Endothelial cell (in vitro differentiated cells): ENCODE measurements at places on chromosomes 6 and 20.

DNA sequence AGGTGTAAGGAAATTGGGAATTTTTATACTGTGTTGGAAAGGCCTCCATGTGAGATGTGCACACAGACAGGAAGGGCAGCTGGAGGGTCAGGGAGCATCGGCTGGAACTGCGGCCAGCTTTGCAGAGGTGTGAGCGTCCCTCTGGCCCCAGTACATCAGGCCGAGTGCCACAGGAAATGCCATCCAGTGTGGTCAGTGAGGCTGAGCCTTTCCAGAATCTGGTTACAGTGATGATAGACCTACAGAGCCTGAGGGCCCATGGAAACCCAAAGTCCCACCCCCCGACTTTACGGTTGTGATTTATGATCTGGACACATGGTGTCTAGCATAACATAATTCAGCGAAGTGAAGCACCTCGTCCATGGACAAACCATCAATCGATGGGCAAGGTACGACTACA lies 137.3 kb upstream of the PDE10A start:
- peaks cover 4% of the 10 kb centered on the region for H3K4me1 ChIP-seq
- H3K36me3 ChIP-seq: peaks cover 5% of the 10 kb centered on the region
- peaks cover 4% of the 10 kb centered on the region for H3K27me3 ChIP-seq

- H3K27ac ChIP-seq: no peak overlapping the region
These were observed 150.6 kb downstream of the GJA10 start for GRCh38 chr6:90044833-90045381.

- H3K27me3 ChIP-seq: peaks cover 2% of the 10 kb centered on the region
- H3K36me3 ChIP-seq: peaks cover 8% of the 10 kb centered on the region
- H3K4me3 ChIP-seq: no peak overlapping the region
- no peak for DNase-seq
- H3K4me1 ChIP-seq: peaks cover 58% of the 10 kb centered on the region
These were observed 70.7 kb upstream of the SMIM29 start for GRCh38 chr6:34319471-34319885.

GRCh38 chr20:558117-558516 lies 14.5 kb upstream of the CSNK2A1 start:
- H3K27me3 ChIP-seq: no peaks in the 10 kb centered on the region
- no peak overlapping the region for H3K4me3 ChIP-seq
- H3K36me3 ChIP-seq: no peaks in the 10 kb centered on the region
- H3K27ac ChIP-seq: no peak overlapping the region

GRCh38 chr6:35687658-35688604 lies 784 bp downstream of the FKBP5 start:
- H3K4me3 ChIP-seq: peak overlapping the region; percentile 93
- H3K27ac ChIP-seq: peak overlapping the region; percentile 70
- peaks cover 3% of the 10 kb centered on the region for H3K27me3 ChIP-seq
- H3K36me3 ChIP-seq: no peaks in the 10 kb centered on the region
- peak; percentile 40 for DNase-seq
- H3K4me1 ChIP-seq: peaks cover 3% of the 10 kb centered on the region

DNA sequence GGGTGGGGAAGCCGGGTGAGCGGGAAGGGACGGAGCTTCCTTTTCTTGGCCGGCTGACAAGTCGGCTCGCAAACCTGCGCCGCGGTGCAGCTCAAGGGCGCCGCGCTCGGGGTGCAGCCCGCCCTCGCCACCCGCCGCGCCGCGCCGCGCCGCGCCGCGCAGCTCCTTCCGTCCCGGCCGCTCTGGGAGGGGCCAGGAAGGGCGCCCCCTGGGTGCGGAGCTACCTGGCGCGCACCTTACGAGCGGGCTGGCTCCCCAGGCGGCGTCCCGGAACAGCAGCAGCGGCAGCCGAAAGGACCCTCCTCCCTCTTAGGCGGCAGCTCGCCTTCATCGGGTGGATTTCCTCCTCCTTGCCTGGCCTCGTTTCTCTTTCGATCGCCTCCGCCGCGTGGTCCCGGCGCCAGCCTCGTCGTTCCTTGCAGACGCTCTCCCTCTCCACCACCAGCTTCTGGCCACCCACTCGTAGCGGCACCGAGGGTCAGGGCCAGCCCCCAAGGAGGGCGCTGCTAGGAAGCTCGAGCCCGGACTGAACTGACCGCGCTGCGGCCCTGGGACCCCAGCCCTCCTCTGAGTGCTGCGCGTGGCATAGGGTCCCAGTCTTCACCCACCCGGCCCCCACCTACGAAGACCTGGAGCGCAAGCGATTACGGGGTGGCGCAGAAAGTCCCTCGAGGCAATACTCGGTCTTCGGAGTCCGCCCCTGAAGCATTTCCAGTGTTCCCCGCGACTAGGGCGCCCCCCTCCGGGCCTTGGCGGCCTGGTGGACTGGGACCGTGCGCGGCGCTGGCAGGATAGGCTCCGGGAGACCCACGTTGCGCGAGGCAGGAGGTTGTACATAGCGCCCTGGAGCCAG lies at the start of gene MAP3K5:
Gene MAP3K5, minus strand, starts transcription at position 68 of the 853 bp plus-strand sequence. CDS start 320 bp downstream, outside the sequence.
- peaks cover 3% of the 10 kb centered on the region for H3K36me3 ChIP-seq
- peaks cover 7% of the 10 kb centered on the region for H3K27me3 ChIP-seq
- peak; percentile 94 for DNase-seq
- peak within 1 kb of the TSS; percentile 90 for H3K4me3 ChIP-seq
- H3K4me1 ChIP-seq: peaks cover 4% of the 10 kb centered on the region

DNA sequence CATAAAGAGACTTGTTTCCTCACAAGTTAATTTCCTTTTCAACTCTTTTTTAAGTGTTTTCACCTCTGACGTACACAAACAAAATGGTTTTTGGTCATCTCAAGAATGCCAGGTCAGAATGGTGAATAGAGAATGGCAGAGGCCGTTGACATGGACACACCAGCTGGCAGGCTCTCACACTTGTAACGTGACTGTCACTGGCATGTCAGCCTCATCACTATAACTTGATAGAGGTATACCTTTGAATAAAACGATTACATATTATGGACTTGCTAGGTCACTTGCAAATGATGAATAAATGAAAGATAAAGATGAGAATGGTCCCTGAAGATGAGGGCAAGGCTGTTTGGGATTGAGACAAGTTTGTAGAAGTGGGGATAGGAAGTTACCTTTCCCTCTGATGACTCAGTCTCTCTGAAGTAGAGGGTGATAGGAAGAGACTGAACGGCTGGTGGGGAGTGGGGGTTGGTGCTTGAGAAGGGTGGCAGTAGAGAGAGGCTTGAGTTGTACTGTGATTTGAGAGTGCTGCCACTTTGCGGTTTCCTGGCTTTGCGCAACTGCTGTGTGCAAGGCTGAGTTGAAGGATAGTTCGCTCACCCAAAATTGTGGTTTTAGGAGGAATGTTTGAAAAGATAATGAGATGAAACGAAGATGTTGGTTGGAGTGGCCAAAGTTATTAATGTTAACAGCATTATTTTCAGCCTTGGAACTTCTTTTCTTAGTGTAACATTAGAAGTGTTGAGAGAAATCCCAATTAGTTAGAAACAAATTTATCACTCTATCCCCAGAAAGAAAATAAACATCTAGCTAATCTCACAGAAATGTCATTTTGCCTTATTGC lies 30.3 kb downstream of the TBPL1 start:
- no peak for DNase-seq
- H3K36me3 ChIP-seq: peaks cover 7% of the 10 kb centered on the region
- peaks cover 6% of the 10 kb centered on the region for H3K4me1 ChIP-seq
- peaks cover 2% of the 10 kb centered on the region for H3K27me3 ChIP-seq

GRCh38 chr20:10642856-10643559 lies 30.8 kb downstream of the JAG1 start:
- H3K27me3 ChIP-seq: peaks cover 7% of the 10 kb centered on the region
- peaks cover 12% of the 10 kb centered on the region for H3K4me1 ChIP-seq
- DNase-seq: no peak
- H3K27ac ChIP-seq: peak overlapping the region; percentile 57
- peaks cover 80% of the 10 kb centered on the region for H3K36me3 ChIP-seq

DNA sequence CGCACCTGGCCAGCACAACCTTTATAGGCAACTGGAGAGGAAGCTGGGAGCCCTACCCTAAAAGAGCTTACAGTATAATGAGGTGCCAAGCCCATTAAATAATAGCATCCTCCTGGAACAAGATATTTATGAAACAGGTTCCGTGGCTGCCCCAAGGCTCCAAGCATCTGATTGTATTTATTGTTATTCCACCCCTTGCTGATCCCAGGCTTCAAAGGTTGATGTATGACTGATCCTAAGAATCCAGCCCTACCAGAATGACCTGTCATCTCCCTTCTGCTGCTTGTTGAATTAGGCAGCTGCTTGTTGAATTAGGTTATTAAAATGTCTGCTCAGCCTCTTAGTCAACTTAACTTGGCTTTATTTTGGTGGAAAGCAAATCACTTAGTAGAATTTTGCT lies 35.2 kb upstream of the SASH1 start:
- H3K36me3 ChIP-seq: no peaks in the 10 kb centered on the region
- no peak overlapping the region for H3K27ac ChIP-seq
- DNase-seq: no peak
- no peak overlapping the region for H3K4me3 ChIP-seq
- peaks cover 23% of the 10 kb centered on the region for H3K4me1 ChIP-seq

- H3K27ac ChIP-seq: no peak overlapping the region
- no peaks in the 10 kb centered on the region for H3K36me3 ChIP-seq
- H3K4me1 ChIP-seq: no peaks in the 10 kb centered on the region
These were observed 17.3 kb upstream of the MICA start for GRCh38 chr6:31386099-31386498.

DNA sequence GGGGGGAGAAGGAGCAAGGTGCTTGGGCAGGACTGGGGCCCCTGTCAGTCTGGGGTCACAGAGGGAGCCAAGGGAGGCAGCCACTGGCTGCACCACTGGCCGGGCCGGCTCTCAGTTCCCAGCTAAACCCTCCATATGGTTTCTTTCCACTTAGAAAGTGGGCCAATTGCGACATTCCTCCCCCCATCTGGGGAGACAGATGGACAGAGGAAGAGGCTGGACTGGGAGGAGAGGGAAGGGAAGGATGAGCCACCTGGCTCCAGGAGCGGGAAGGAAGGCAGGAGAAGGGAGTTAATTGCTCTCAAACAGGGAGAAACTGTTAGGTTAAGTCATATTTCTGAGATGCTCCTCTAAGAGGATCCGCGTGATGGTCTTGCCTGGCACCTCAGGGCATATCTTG lies 82.2 kb downstream of the GRM4 start:
- H3K36me3 ChIP-seq: no peaks in the 10 kb centered on the region
- no peak overlapping the region for H3K27ac ChIP-seq
- H3K27me3 ChIP-seq: peaks cover 5% of the 10 kb centered on the region
- no peak overlapping the region for H3K4me3 ChIP-seq
- DNase-seq: no peak
- peaks cover 8% of the 10 kb centered on the region for H3K4me1 ChIP-seq

GRCh38 chr6:147080225-147080624 lies 124.0 kb upstream of the STXBP5 start:
- H3K27ac ChIP-seq: no peak overlapping the region
- DNase-seq: no peak
- H3K36me3 ChIP-seq: no peaks in the 10 kb centered on the region

DNA sequence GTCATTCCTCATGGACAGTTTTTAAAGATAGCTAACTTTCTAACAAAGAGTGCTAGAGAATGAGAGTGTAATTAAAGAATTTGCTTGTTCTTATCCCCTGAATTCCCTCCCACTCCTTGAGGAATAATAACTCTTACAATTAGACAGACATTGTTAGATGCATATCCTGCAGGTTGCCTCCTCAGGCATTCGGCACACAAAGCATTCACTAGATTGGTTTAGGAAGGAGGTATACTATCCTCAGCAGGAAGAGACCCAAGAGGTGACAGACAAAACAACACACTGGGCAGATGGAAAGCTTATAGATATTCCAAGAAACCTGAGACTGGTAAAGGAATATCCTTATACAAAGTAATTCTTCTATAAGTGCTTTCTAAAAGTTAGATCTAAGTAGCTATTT lies 109.1 kb upstream of the FAM184A start:
- DNase-seq: no peak
- H3K4me3 ChIP-seq: no peak overlapping the region
- H3K27ac ChIP-seq: peak overlapping the region; percentile 73
- peaks cover 10% of the 10 kb centered on the region for H3K27me3 ChIP-seq

GRCh38 chr20:48683467-48684175 lies 144.2 kb downstream of the PREX1 start:
- no peak overlapping the region for H3K4me3 ChIP-seq
- H3K27ac ChIP-seq: peak overlapping the region; percentile 58
- H3K27me3 ChIP-seq: peaks cover 13% of the 10 kb centered on the region
- H3K36me3 ChIP-seq: peaks cover 53% of the 10 kb centered on the region
- peaks cover 51% of the 10 kb centered on the region for H3K4me1 ChIP-seq

DNA sequence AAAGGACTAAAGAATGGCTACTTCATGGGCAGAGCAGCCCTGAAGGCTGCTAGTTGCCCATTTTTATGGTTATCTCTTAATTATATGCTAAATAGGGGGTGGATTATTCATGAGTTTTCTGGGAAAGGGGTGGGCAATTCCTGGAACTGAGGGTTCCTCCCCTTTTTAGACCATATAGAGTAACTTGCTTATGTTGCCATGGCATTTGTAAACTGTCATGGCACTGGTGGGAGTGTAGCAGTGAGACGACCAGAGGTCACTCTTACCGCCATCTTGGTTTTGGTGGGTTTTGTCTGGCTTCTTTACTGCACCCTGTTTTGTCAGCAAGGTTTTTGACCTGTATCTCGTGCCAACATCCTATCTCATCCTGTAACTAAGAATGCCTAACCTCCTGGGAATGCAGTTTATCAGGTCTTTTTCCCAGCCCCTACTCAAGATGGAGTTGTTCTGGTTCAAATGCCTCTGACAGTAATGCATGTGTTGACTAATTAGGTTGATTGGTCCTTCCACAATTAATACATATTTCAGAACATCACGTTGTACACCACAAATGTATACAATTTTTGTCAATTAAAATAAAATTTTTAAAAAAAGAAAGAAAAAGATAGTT lies 139.5 kb downstream of the PDE7B start:
- no peak overlapping the region for H3K27ac ChIP-seq
- no peaks in the 10 kb centered on the region for H3K36me3 ChIP-seq
- H3K27me3 ChIP-seq: peaks cover 4% of the 10 kb centered on the region
- H3K4me1 ChIP-seq: peaks cover 5% of the 10 kb centered on the region
- H3K4me3 ChIP-seq: no peak overlapping the region
- no peak for DNase-seq

DNA sequence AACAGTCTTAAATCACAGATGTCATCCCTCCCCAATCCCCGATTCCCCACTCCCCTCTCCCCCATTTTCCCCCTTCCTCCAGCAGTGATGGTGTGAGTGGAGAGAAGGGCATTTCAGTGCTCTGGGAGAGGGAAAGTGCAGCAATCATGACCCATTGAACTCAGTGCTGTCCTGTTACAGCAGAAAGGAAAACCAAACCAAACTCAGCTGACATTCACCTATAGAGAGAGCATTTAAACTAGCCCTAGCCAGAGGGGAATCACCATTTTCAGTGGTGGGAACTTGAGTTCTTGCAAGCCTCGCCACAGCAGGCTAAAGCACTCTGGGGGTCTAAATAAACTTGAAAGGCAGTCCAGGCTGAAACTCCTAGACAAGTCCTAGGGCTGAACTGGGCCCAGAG lies 129.9 kb upstream of the COL21A1 start:
- peaks cover 2% of the 10 kb centered on the region for H3K27me3 ChIP-seq
- no peaks in the 10 kb centered on the region for H3K36me3 ChIP-seq
- H3K4me3 ChIP-seq: no peak overlapping the region
- no peak overlapping the region for H3K27ac ChIP-seq
- no peak for DNase-seq
